ENCODE measurements at places on chromosomes 12 and 14.

GRCh38 chr12:55757701-55758100, 14.8 kb downstream of the GDF11 start:
- DNase-seq, result no peak

DNA sequence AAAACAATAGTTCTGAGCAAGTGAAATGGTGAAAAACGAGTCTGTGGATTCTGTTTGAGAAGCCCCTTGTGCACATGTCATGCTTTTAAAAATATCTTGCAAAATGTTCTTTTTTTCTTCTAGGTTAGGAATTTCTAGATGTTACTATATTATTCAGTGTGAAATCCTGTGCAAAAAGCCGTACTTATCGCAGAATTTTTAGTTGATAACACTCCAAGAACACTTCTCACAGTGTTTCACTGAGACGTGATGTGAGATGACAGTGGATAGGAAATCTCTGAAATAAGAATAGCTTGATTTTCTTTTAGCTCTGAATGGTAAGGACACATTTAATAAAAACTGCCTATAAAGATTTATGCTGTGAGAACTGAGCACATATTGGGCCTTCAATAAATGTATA, 234.5 kb downstream of the SNAPC1 start:
- DNase-seq, result no peak

DNA sequence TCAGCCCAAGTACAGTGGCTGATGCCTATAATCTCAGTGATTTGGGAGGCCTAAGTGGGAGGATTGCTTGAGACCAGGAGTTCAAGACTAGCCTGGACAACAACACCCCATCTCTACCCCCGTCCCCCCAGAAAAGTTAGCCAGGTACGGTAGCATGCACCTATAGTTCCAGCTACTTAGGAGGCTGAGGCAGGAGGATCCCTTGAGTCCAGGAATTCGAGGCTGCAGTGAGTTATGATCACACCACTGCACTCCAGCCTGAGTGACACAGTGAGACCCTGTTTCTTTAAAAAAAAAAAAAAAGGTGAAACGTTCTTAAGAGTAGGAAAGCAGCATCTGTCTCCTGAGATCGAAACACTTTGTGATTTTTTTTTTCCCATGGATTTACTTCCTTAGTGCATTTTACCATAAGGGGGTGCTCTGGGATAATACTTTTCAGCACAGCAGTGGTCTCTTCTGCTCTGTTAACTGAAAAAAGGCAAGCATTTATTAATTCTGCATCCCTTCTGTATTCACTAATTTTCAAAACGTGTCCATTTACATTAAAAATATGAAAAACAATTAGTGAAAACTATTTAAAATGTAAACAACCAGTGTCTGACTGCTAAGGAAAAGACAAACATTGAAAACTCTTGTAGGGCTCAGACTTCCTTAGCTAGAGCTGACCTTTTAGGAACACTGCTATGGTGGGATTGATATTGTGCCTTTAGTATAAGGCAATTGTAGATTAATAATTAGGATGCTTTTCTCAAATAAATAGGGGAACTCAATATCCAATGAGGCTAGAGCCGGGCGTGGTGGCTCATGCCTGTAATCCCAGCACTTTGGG, 31.2 kb upstream of the USP44 start:
- peak; percentile 15 for DNase-seq

- DNase-seq, result no peak
These were observed 213.4 kb downstream of the EGLN3 start for GRCh38 chr14:33737446-33737845.

DNA sequence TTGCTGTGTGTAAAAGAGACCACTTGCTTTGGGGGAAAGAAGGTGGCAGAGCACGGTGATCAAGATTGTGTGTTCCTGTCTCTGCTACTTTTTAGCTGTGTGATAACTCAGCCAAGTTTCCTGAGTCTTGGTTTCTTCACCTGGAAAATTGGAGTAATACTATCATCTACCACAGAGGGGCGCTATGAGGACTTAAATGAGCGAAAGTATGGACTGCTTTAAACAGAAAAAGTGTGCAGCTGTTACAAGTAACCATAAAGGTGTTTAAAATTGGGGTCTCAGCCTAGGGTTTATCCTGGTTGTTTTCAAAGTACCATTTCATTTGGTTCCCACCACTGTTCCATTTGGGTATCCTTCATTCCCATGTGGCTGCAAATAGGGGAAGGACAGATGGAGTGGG, 65.9 kb upstream of the WSCD2 start:
- no peak for DNase-seq

GRCh38 chr12:109729371-109729781, 15.8 kb downstream of the FAM222A start:
- no peak for DNase-seq

GRCh38 chr12:120741476-120742421, 16.1 kb downstream of the ACADS start:
- no peak for DNase-seq

- DNase-seq, result no peak
These were observed 374.6 kb downstream of the MDGA2 start for GRCh38 chr14:47300796-47301195.

GRCh38 chr14:103329401-103330347, 4.4 kb upstream of the EIF5 start:
- no peak for DNase-seq

DNA sequence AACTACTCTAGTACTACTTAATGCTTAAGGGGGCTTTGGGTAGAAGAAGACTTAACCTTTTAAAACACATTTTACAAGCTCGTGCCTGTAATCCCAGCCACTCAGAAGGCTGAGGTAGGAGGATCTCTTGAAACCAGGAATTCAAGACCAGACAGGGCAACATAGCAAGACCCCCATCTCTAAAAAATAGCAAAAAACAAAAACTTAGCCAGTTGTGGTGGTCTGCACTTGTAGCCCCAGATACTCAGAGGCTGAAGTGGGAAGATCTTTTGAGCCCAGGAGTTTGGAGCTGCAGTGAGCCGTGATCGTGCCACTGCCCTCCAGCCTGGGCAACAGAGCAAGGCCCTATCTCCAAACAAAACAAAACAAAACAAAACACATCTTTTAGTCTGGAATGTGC, 39.7 kb upstream of the PARP11 start:
- DNase-seq, result no peak

DNA sequence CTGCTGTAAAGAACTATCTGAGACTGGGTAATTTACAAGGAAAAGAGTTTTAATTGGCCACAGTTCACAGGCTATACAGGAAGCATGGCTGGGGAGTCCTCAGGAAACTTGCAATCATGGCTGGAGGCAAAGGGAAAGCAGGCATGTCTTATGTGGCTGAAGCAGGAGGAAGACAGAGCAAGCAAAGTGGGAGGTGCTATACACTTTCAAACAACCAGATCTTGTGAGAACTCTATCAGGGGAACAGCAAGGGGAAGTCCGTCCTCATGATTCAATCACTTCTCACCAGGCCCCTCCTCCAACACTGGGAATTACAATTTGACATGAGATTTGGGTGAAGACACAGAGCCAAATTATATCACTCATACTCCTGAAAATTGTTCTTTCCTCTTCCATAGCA, 109.5 kb upstream of the PKP2 start:
- no peak for DNase-seq

DNA sequence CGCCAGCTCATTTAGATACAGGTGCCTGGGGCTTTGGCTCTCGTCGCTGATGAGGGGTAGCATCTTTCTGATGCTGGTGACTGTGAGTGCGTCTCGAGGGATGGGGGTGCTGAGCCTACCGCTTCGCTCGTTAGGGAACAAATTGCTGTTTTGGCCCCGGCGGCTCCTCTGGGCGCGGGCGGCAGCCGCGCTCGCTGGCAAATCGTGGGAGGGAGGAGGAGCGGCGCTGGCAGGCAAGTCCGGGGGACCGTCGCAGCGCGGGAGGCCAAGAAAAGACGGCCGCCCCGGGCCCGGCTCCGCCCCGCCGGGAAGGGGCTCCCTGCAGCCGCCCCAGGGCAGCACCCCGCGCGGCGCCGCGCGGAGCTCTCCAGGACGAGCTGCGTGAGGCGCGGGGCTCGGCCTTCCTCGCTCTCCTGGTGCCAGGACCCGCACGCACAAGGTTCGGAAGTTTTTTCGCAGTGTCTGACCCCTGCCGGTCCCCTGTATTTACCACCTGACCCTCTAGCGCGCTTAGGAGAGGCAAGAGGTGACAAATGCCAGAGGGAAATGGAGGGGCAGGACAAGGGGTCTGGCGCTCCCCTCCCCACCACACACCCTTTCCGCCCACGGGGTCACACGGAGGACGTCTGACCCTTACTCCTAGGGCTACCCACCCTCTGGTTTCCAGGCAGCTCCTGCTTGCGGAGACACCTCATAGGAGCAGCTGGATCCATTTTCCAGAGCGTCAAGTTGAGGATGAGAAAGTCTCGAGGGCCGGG, 899 bp upstream of the KCNH3 start:
- DNase-seq, result peak; percentile 65

- DNase-seq, result no peak
These were observed 23.1 kb downstream of the ATP2A2 start for GRCh38 chr12:110304061-110304551.

GRCh38 chr12:15634010-15634683, 155.0 kb downstream of the EPS8 start:
- no peak for DNase-seq

GRCh38 chr12:28424965-28425364, 234.7 kb downstream of the CCDC91 start:
- no peak for DNase-seq

GRCh38 chr12:93468008-93468371, 676 bp downstream of the MRPL42 start:
- no peak for DNase-seq

GRCh38 chr14:104669697-104670096, 19.7 kb upstream of the INF2 start:
- no peak for DNase-seq

- no peak for DNase-seq
These were observed 9.4 kb downstream of the ANKRD9 start for GRCh38 chr14:102500158-102500662.

DNA sequence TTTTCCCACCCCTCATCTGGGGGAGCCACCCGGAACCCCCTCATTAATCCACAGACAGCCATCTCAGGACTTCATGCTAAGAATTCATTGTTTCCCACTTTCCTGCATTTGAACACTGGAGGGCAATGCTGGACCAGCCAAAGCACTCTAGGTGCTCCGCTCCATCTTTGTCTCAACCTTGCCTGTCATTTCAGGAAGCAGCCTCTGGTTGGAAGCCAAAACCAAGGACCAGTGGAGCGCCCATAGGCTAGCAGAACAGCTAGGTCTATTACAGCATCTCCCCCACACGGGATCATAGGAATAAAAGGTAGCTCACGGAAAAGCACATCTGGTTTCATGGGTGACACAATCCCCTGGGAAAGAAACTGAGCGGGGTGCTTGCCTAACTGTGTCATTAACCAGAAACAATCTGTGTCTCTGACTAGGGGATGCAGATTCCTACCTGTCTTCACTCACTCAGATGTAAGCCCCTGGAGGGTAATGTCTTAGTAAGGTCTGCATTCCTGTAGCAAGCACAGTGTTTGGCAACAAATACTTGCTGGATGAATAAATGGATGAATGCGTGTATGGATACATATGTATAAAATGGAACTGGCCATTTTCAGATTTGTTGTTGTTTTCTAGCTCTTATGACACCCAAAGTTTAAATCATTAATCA, 197.0 kb downstream of the DAD1 start:
- peak; percentile 59 for DNase-seq

- DNase-seq, result no peak
These were observed 69.6 kb downstream of the NT5DC3 start for GRCh38 chr12:103771466-103771865.

GRCh38 chr12:113935459-113935858, 30.7 kb downstream of the RBM19 start:
- DNase-seq, result no peak

DNA sequence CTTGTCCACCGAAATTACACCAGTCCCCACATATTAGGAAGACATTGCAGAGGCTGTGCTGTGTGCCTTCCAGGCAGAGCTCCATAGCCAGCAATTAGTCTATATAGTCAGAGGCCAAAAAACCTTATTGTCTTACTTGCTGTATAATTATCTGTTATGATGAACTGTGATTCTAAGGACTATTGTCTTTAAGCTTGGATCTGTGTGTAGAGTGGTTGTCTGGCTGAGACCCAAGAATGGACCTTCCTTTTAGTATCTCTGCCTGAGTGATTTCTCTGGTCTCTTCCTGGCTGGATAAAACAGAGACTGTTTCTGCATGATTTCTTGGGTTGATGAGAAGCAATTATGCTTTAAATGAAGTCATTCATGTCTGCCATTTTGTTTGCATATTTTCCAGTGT, 465.3 kb downstream of the PRKD1 start:
- peak; percentile 61 for DNase-seq

DNA sequence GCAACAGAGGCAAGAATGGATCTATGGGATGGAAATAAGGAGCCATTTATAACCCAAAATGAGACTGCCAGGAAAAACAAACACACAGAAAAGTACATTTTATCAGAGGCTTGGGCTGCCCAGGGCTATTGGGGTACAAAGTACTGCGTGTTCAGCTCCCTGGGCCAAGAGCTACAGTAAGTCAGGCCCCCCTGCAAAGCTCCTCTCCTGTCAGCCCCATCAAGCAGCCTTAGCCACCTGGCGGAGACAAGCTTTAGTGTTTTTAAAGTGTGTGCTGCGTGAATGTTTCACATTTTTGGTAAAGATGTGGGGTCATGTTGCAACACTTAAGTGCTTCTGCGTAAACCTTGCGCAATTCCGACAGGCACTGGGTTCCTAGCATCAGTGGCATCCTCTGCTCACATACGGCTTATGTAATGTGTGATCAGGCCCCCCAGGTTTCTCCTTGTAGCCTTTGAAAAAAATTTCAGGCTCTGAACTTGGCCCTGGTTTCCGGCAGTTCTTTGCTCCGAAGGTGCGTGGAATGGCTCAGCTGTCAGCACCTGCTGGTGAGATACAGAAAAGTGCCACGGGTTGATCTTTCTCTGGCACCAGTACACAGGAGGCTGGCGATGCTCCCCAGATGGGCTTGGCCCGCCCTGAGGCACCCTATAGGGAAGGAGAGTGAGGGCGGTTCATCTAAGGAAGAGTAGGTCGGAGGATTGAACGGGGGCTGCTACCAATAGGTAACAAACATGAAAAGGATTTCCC, 198.7 kb upstream of the EEA1 start:
- no peak for DNase-seq

DNA sequence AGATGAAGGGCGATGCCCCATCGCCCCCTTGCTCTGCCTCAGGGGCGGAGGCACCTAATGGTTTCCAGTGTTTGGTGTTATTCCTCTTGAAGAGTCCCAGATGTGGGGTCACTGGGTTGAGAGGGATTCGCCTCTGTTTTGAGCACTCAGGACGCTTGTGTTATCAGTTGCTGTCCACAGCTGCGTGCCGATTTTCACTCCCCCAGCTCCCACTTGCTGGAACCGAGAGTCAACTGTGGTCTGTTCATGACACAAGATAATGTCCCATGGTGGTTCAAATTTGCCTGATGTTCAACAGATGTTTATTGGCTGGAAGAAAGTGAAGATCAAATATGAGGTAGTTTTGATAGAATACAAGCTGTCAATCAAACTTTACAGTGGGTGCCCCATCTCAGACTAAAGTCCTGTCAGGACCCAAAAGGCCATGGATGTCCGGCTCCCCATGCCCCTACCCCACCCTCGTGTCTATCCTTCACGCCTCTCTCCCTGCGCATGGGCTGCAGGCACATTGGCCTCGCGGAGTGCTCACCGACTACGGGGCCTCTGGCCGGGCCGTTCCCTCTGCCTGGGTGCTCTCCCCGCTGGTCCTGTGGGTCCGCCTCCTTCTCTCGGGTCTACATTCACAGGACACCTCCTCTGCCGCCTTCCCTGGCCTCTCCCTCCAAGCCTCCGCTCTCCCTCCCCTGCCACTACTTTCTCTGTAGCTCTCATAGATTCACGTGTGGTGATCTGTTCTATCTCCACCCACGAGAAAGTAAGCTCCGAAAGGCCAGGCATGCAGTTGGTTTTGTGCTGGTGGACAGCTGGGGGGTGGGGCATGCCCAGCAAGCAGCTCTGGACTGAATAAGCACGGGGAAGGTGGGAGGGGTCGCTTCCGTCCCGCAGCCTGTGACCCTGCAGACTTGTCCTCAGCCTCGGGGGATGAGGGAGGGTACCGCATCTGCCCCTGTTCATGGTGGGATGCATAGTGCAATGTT, 6.8 kb upstream of the TRAF3 start:
- no peak for DNase-seq
